Cortex of kidney (tissue), 1 donor: ENCODE measurements at places on chromosomes 11 and 22.

GRCh38 chr11:100774132-100774531 is 87.0 kb downstream of the ARHGAP42 start:
- no peak for DNase-seq

- no peak for DNase-seq
These were observed 80.7 kb downstream of the SYT9 start for GRCh38 chr11:7332451-7332850.

DNA sequence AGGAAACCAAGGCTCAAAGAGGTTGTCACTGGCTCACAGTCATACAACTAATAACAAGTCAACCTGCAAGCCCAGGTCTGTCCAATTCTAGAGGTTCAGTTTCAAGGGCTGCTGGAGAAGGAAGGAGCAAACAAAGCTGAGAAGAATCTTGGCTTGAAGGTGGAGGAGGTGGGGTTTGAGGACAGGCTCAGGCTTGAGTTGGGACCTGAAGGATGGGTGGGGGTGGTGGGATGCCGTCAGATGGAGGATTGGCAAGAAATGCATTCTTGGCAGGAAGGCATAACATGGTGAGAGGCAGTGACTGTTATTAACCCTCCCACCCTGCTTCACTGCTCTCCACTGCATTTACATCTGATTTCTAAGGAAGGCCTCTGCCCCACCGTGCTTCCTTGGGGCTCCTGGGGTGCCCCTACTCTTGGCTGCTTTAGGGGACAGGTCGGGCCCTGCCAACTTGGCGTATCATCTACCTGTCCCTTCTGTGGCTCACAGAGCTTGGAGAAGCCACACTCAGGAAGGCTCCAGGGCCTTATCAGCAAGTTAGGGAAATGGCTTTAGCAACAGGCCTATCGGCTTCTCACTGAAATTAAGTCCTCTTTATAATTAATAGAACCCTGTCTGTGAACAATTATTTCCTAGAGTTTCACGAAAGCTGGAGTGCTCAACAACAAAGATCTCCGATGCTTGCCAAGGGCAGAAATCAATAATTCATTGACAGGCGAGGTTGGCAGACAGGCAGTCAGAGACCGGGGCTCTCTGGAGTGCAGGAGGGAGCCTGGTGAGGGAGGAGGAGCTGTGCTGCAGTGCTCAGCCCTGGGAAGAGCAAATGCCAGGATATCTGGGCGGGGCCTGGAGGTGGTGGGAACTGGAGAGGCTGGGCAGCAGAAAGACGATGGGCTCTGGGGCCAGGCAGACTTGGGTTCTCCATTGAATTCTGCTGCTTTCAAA is 84.9 kb upstream of the NARS2 start:
- DNase-seq = no peak

DNA sequence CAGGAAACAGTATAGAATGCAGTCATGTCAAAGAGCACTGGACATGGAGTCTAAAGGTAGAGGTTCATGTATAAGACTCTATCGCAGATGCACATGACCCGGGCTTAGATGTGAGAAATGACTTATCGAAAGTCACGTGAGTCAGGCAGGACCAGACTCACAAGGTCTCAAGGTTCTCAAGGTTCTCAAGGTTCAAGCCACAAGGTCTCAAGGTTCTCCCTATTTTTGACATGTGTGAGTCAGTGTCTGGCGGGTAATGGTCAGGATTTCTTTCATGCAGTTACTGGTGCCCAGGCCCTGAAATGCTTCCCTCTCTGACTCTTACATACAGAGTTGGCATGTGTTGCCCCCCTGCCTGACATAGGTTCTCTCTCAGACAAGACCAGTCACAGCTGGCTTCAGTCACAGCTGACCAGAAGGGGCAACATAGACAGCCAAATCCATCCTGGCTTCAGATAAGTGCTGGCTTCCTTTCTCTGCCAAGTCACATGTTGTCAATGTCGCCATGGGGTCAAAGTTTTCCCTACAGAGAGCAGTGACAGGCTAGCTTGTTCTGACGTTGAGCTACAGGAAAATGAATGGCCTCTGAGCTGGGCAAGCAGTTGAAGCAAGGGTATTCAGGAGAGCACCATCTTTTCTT is 10.1 kb downstream of the CSRP3 start:
- DNase-seq = no peak

DNA sequence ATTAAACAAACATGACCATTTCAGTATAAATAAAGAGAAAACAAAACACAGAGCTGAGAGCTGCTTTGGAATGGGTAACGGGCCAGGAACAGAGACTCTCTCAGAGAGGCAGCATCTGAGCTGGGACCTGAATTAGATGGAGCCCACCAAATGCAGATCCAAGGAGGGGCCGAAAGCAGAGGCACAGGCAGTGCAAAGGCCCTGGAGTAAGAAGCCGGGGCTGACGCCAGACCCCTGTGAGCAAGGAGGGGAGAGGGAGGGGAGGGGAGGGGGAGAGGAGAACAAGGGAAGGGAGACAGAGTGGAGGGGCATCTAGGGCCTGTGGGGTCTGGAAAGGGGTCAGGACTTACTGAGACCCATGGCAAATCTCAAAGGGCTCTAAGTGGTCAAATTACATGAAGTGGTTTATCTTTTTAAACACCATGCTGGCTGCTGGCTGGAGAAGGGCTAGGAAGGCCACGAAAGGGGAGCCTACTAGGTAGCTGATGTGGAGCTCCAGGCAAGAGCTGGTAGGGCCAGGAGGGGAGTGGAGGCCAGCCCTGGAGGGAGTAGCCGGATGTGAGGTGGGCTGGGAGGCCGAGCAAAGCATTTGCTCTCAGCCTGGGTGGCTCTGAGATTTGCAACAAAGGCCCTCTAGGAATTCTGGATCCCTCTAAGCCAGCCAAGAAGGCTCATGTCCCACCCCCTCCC is 3.2 kb downstream of the OSBPL5 start:
- DNase-seq = no peak

GRCh38 chr11:86863476-86863875 is 63.1 kb downstream of the PRSS23 start:
- no peak for DNase-seq

DNA sequence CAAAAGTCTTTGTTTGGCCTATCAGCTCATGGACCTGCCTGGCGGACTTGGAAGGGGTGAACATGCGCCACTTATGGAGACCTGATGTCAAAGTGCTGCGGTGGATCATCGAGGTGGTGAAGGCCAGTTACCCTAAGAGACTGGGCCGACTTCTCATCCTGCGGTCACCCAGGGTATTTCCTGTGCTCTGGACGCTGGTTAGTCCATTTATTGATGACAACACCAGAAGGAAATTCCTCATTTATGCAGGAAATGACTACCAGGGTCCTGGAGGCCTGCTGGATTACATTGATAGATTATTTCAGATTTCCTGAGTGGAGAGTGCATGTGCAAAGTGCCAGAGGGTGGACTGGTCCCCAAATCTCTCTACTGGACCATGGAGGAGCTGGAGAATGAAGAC is 17.9 kb downstream of the ALKBH3 start:
- no peak for DNase-seq

GRCh38 chr22:45208993-45209838 is 31.5 kb downstream of the KIAA0930 start:
- DNase-seq = no peak

DNA sequence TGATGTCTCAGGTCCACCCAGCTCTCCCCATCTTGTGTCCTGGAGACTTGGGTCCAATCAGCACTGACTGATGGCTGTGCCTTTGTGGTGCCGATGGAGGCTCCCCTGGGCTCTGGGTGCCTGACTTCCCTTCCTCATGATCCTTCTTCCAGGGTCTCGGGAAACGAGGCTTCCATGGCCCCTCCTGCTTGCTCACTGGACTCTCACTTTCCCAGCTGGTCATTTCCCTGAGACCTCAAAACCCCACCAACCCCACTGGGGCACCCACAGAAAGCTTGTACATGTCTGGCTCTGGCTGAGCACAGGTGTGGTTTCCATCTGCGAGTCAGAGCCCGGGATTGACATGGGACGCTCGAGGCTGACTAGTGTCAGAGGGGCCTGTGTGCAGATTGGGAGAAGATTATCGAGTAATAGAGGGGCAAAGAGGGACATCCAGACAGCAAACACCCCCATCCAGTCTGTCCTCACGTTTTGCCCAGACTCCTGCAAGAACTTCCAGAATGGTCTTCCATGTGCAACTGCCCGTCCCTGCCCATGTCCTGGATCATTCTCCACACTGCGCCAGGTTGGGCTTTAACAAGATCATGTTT is 15.1 kb downstream of the APOL1 start:
- DNase-seq = no peak

DNA sequence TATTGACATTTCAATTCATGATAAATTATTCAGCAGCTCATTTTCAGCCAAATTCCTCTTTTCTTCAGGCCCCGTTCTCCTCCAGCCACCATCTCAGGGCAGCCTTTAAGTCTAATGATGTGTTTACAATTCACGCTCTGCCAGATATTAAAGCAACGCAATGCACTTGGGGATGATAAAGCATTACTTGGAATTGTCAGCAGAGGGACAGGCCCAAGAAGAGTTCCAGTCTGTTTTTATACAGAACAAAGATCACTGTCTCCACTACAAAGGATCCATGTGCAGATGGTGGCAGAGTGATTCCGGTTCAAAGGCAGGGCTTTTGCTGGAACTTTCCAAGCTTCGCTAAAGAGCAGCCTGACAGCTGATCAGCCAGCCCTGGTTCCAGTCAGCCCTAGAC is 13.6 kb upstream of the GALNT18 start:
- DNase-seq = no peak

DNA sequence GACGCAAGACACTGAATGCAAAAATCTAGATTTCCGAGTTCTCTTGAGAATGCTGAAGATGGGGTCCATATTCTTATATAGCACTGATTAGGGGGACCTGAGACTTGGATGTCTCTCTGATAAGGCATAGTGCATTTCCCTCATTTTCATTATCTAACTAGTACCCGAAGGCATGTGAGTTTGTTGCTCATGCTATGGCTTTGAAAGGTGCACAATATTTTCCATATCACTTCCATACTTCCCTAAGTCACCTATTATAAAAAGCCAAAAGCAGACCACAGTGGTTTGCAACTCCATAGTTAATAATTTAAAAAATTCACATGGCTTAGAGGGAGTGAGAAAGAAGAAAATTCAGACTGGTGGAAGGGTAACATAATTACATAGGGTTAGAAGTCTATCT is 1.7 kb downstream of the BTBD10 start:
- no peak for DNase-seq

GRCh38 chr11:11822946-11823345 is 18.8 kb upstream of the USP47 start:
- DNase-seq = no peak

DNA sequence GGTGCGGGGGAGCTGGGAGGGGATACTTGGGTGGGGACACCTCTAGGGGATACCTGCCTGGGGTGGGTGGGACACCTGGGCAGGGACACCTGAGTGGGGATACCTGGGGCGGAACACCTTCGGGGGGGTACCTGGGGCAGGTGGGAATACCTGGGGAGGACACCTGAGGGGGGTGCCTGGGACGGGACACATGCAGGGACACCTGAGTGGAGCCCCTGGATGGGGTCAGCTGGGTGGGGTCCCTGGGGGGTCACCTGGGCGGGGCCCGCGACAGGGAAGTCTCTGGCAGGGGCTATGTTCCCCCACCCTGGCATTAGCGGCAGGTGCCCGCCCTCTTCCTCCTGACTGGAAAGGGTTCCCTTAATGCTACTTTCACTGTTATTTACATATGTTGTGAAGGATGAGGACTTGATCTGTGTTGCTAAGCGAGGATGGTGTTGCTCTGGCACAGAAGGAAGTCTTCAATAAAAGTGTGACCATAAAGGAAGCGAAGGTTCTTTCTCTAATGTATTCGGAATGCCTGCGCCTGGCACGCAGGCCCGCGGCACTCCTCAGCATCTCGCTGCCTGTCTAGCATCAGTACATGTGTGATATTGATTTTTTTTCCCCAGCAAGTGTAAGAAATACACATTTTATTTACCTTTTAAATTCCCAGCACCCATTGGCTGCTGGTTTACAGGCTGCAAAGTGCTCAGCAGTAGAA is 801.7 kb downstream of the BRD1 start:
- no peak for DNase-seq

DNA sequence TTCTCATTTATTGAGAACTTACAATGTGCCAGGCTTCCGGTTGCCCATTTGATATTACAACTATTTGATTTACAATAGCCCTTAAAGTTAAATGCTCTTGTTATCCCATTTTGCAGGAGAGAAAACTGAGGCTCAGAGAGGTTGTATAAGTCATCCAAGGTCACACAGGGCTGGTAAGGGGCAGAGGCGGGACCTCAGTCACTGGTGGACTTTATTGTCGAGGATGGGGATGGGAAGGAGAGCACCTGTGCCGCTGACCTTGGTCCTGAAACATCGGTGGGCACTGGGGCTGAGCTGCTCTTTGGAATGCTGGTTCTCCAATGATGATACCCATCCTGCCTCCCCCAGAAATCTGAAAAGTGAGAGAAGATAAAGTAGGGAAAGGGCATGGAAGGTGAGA is 265.4 kb downstream of the MIAT start:
- no peak for DNase-seq

GRCh38 chr11:20873054-20873453 is 203.7 kb downstream of the NELL1 start:
- no peak for DNase-seq

DNA sequence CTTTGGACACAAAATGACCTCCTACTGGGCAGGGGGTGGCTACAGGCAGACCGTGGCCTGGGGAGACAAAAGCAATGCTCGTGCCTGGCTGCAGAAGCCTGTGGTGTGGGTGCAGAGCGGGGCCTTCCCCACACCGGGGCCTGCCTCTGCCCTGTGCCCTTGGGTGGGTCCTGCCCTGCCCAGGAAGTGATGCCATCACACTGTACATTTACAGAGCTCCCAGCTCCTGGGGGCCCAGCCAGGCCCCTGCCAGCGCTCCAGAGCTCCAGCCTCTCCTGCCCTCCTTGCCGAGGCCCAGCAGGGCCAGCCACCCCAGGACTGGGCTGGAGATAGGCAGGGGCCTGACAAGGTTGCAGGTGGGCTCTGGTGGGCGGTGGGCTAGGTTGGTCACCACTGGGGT is 40.1 kb downstream of the MUC5B start:
- no peak for DNase-seq

GRCh38 chr22:49812838-49813237 is 14.8 kb downstream of the BRD1 start:
- DNase-seq = no peak

DNA sequence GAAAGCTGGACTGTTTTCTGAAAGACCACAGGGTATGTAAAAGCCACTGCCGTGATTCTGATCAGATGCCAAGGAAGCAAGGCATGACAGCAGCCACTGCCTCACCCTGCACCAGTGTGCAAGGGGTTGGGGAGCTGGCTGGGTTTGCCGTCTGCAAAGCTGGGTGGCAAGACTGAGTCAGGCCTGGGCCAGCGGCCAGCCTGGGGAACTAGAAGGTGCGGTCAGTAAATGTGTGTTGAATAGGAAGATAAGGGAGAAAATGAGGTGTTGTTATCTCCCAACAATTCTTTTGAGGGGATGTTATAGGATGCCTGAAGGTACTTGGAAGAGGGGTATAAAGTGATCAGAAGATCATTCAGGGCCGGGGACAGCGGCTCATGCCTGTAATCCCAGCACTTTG is 8.0 kb downstream of the VSTM5 start:
- no peak for DNase-seq
